Foreskin keratinocyte (primary cell): ENCODE measurements at places on chromosomes 3 and 15. TPM values are rescaled to one million over a fixed set of nuclear protein-coding genes. Genes with fewer than 3 reads are reported as not detected.
A peak's percentile ranks its signal among the peaks of the same experiment; 100 is the strongest.

The NEK4 gene
- 24.4 and 25.9 TPM in 2 replicates for total RNA-seq

The ZNF860 gene
- 7.9 and 9.4 TPM in 2 replicates for total RNA-seq

DNA sequence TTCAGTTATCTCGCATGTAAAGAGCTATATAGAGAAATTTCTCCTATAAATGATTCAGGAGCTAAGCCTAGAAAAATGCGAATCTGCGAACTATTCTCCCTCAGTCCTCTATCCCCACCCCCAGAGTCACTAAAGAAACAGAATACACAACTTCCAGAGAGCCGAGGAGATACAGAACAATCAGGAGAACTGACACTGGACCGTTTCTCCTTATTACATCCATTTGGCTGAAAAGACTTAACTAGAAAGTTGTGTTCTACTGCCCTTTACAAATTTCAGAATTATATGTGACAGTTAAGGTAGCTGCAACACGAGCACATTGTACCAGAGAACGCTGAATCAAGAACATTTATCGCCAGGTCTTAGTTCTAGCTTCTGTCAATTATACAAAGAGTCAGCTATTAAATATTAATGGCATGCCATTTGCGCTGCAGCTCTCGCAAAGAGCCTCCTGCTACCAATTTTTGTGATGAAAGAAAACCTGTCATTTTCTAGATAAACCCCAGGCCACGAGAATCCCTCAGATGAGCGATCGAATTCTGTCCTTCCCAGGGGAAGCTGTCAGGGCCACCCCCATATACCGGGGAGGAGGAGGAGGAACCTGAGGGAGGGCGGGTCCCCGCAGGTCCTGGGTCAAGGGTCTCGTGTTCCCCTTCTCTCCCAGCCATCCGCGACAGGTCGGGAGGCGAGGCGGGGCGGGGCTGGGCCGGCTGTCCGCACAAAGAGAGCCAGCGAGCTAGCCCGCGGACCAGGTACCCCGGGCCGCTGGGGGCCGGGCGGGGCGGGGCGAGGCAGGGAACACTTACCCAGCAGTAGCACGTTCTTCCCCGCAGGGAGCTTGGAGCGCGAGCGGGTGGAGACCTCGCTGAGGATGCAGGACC lies 878 bp downstream of the DYNC1LI1 start:
- peak; percentile 14 for DNase-seq

- DNase-seq: no peak
Measured at GRCh38 chr3:60737633-60738399, 513.4 kb downstream of the FHIT start.

- no peak for DNase-seq
Measured at GRCh38 chr3:74590620-74591262, 23.7 kb downstream of the CNTN3 start.

- no peak for DNase-seq
Measured at GRCh38 chr3:15318661-15319060, 13.7 kb downstream of the SH3BP5 start.

DNA sequence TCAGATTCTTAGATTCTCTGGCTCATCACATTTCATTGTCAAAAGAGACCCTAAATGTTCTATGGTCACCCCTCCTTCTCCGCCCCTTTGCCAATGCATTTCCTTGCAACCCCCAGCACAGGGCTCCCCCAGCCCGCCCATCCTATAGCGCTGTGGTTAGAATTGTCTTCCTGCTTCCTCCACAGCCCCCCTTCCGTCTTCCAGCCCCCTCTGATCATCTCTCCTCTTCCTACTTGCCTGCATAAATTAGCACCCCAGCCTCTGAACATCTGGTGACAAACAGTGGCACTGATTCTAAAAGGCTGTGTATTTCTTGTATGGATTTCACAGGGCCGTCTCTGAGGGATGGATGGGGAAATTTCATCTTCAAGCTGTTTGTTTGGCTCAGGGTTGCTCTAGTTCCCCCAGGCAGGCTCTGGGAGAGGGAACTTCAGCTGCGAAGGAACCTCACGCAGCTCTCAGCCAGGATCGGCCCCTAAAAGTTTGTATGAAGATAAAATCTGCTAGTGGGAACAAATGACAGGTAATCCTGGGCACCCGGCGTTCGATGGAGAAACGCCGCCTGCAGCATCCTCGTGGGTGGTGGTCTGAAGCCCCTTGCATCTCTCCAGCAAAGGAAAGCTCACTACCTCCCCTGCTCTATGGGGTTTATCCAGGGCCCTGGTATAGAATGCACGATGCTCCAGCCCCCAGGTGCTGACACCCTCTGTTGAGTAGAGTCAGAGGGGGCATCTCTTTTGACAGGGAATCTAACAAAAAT lies 83.0 kb downstream of the WNT7A start:
- DNase-seq: no peak

- DNase-seq: no peak
Measured at GRCh38 chr3:193944518-193944884, 191.4 kb upstream of the HES1 start.

GRCh38 chr15:28123408-28124023 lies 24.4 kb upstream of the OCA2 start:
- peak; percentile 91 for DNase-seq

DNA sequence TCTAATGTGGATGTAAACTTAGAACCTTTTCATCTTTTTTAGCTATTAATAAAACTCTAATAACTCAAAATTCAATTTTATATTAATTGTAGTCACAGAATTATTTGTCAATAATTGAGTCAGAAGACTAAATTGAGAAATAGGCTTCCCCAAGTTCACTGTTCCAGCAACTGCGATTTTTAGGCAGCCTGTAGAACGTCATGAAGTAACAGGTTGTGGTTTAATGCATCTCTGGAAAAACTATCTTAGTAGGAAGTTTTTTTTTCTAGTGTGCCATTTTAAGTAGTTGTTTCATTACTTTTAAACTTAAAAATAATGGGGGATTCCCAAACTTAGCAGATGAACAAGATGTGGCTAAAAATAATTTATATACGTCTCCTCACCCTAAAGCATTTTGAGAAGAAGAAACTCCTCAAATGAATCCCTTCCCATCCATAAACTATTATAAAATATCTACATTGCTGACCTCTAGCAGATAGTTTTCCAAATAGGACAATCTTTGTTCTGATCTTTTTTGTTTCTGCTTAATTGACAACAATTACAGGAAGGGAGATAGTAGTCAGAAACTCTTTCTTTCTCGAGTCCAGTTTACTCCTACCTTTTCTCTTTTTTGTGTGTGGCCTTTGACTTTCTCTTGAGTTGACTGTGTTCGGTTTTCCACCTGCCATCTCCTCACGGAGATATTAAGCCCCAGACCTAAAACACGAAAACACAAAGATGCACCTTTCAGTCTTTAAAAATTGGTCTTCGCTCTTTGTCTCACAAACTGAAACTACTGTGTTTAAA lies 43.1 kb downstream of the LRCH3 start:
- DNase-seq: no peak

DNA sequence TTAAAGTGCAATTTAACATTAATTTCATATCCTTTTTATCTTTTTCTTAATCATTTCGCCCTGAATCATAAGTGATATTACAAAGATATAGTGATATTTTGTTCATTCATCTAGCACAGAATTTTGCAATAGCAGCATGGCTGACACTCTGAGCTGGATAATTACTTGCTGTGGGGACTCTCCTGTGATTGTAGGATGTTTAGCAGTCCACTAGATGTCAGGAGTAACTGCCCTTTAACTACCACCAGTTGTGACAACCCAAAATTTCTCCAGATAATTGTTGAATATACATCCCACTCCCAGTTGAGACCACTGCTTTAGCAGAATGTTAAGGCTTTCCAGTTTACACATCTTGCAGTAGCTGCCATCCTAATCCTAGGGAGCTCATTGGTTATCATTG lies 196.8 kb upstream of the MBNL1 start:
- DNase-seq: peak; percentile 18

GRCh38 chr3:108408883-108409799 lies 101.3 kb downstream of the MYH15 start:
- no peak for DNase-seq
